ENCODE measurements at places on chromosomes 7 and 10.

GRCh38 chr7:31335161-31335856 lies 5.2 kb downstream of the NEUROD6 start:
- no peak for DNase-seq

- no peak for DNase-seq
These were observed 9.8 kb downstream of the VSIR start for GRCh38 chr10:71763352-71764127.

- no peak for DNase-seq
These were observed 19.1 kb downstream of the CYCS start for GRCh38 chr7:25105911-25106310.

GRCh38 chr7:69951458-69951857 lies 353.2 kb downstream of the AUTS2 start:
- no peak for DNase-seq

DNA sequence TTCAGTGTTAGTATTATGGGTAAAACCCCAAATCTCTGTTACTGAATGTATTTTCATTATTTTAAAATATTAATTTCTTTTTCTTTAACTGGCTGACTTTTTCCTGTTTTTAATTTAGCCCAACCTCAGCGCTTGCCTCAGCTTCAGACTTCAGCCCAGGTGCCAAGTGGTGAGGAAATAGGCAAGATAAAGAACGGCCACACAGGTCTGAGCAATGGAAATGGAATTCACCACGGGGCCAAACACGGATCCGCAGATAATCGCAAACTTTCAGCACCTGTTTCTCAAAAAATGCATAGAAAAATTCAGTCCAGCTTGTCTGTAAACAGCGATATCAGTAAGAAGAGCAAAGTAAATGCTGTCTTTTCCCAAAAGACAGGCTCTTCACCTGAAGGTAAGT lies 57.5 kb downstream of the MDFIC start:
- DNase-seq = no peak

DNA sequence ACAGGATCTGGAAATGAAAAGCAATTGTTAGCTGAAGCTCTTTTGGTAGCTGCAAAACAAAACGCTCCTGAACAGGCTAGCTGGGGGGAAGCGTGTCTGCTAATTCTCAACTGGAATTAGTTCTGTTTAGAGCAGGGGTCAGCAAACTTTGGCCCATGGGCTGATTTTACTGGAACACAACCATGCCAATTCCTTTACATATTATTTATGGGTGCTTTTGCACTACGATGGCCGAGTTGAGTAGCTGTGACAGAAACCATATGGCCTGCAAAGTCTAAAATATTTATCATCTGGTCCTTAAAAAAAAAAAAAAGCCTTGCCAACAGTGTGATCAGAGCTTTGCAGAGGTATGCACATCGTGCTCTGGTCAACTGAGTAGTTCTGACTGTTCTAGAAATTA lies 108.4 kb upstream of the PDLIM1 start:
- no peak for DNase-seq

GRCh38 chr7:23129036-23129435 lies 23.5 kb downstream of the KLHL7 start:
- no peak for DNase-seq

DNA sequence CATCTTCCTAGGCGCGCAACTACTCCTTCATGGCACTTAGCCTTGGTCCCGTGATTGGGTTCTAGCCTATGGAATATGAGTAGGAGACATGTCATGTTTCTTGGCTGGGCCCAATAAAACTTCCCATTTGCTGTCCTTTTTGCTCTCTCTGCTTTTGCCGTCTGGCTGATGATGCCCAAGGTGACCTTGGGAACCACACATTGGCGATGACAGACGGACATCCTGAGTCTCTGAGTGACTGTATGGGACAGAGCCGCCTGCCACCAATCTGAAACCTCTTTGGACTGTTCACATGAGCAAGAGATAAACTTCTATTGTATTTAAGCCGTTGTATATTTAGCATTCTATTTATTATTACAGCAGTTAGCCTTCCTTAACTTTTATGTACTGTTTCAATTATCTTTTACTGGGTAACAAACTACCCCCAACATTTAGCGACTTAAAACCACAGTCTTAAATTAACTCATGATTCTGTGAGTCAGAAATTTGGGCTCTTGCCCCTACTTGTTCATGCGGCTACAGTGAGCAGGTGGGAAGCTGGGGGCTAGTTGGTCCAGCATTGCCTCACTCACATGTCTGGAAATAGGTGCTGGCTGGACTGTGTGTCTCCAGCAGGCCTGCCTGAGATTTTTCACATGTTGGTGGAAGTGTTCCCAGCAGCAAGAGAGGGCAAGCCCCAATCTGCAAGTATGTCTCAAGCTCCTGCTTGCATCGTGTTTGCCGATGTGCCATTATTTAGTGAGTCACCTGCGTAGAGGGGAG lies 71.7 kb downstream of the NOD1 start:
- DNase-seq = no peak

DNA sequence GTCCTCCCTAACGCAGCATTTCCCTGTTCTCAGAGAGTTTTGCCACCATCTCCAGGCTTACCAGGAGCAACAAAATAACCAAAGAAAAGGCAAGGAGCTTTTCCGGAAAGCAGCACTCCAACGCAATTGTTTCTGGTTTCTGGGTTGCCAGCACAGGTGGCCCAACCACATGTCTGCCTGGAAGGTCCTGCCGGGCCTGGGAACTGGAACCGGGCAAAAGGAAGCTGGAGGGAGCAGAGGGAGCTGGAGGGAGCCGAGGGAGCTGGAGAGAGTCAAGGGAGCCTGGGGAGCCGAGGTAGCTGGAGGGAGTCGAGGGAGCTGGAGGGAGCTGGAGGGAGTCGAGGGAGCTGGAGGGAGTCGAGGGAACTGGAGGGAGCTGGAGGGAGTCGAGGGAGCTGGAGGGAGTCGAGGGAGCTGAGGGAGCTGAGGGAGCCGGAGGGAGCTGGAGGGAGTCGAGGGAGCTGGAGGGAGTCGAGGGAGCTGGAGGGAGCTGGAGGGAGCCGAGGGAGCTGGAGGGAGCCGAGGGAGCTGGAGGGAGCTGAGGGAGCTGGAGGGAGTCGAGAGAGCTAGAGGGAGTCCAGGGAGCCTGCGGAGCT lies 54.6 kb downstream of the STK32C start:
- DNase-seq = no peak

- DNase-seq = no peak
These were observed 213.9 kb upstream of the SHH start for GRCh38 chr7:156026076-156026600.

- no peak for DNase-seq
These were observed 315.7 kb downstream of the TNS3 start for GRCh38 chr7:47266131-47266706.

All from T-helper 22 cell (primary cell).